ENCODE measurements at places on chromosomes 2 and 18. TPM values are rescaled to one million over a fixed set of nuclear protein-coding genes. Genes with fewer than 3 reads are reported as not detected.
A peak's percentile ranks its signal among the peaks of the same experiment; 100 is the strongest.

DNA sequence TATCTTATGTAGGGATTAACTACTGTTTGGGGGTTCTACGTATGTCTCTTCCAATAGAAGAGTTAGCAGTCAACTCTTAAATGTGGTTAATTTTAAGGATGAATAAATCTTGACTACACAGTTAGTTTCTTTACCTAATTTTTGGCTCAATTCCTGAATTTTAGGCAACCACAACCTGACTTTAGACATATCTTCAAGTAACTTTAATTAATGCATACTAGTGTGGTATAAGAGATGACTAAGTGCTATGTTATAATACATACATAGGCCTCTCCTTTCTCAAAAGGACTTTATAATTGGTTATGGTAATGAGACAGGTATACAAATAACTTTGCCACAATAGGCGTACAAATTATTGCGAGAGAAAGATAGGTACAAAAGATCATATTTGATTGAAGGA is 312.0 kb downstream of the IRS1 start:
- H3K36me3 ChIP-seq: no peaks in the 10 kb centered on the region
- no peak overlapping the region for H3K27ac ChIP-seq
- no peaks in the 10 kb centered on the region for H3K27me3 ChIP-seq

GRCh38 chr18:9210966-9211365 is 74.4 kb downstream of the ANKRD12 start:
- H3K36me3 ChIP-seq: peaks cover under 1% of the 10 kb centered on the region
- H3K27me3 ChIP-seq: no peaks in the 10 kb centered on the region
- no peak overlapping the region for H3K4me3 ChIP-seq
- no peak for DNase-seq

DNA sequence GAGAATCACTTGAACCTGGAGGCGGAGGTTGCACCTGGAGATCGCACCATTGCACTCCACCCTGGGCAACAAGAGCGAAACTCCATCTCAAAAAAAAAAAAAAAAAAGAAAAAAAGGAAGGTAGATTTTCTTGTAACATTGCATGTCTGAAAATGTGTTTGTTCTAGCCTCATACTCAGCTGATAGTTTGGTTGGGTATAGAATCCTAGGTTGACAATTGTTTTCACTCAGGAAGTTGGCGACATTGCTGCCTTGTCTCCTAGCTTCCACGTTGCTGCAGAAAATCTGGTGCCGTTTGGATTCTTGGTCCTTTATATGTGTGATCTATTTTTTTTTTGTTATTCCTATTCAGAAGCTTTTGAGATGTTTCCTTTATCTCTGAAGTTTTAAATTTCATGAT is 4.7 kb downstream of the ING5 start:
- peaks cover 8% of the 10 kb centered on the region for H3K4me1 ChIP-seq
- no peaks in the 10 kb centered on the region for H3K27me3 ChIP-seq
- H3K4me3 ChIP-seq: no peak overlapping the region
- peaks cover 42% of the 10 kb centered on the region for H3K36me3 ChIP-seq
- no peak overlapping the region for H3K27ac ChIP-seq

DNA sequence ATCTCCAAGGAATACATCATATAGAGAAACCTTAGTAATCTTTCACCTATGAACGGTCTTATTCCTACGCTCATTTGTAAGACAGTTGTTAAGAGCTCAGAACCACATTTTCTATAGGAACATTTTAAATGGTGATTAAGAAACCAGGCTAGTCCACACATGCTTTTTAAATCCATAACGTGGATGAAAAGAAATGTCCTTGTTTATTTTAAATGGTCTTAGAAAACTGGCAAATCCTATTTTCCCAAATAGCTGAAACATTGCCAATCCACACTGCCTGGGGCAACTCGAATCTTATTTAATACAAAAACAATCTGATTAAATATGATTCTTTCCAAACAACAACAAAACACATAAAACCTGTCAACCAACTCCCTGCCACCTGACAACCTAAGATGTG is 23.7 kb downstream of the METTL8 start:
- peaks cover 3% of the 10 kb centered on the region for H3K4me1 ChIP-seq
- no peak overlapping the region for H3K4me3 ChIP-seq
- no peak for DNase-seq

DNA sequence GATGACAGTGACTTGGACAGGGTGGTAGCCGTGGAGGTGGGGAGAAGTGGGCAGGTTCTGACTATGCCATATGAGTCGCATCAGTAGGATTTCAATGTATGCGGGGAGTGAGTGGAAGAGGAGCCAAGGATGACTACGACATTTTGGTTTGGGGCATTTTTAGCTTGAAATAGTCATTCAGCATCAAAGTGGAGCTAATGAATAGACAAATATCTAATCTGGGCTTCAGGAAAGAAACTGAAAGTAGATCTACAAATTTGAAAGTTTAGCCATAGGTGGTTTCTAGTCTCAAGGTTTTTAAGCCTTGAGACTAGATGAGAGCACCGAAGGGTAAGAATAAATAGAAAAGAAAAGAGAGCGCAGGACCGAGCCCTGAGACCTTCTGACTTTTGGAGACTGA is 58.3 kb downstream of the FEZ2 start:
- no peak overlapping the region for H3K4me3 ChIP-seq
- peaks cover 22% of the 10 kb centered on the region for H3K4me1 ChIP-seq
- no peaks in the 10 kb centered on the region for H3K27me3 ChIP-seq
- DNase-seq: no peak
- H3K27ac ChIP-seq: no peak overlapping the region
- peaks cover 19% of the 10 kb centered on the region for H3K36me3 ChIP-seq

GRCh38 chr2:192203876-192204275 is 9.1 kb upstream of the TMEFF2 start:
- H3K27ac ChIP-seq: no peak overlapping the region
- H3K27me3 ChIP-seq: no peaks in the 10 kb centered on the region
- no peak for DNase-seq
- H3K36me3 ChIP-seq: no peaks in the 10 kb centered on the region

DNA sequence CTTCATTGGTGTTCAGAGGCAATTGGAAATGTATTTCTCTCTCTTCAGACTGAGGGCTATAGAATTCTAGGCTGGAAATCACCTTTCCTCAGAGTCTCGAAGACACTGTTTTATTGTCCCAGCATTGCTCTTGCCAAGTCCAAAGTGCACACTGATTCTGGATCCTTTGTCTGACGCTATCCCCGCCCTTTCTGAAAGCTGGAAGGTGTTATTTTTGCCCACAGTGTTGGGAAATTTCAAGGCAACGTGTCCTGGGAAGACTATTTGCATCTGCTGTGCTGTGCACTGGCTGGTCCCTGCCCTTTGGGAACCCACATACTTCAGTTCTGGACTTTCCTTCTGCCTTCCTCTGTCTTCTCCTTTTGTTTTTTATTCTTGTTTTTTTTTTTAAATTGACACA is 190.8 kb downstream of the SH3BP4 start:
- no peaks in the 10 kb centered on the region for H3K4me1 ChIP-seq
- H3K27me3 ChIP-seq: no peaks in the 10 kb centered on the region
- H3K4me3 ChIP-seq: no peak overlapping the region
- H3K36me3 ChIP-seq: no peaks in the 10 kb centered on the region

- no peak for DNase-seq
- no peaks in the 10 kb centered on the region for H3K36me3 ChIP-seq
- H3K27ac ChIP-seq: peak overlapping the region; percentile 3
- H3K27me3 ChIP-seq: no peaks in the 10 kb centered on the region
Observed at GRCh38 chr2:30222636-30223360, 8.5 kb upstream of the LBH start.

DNA sequence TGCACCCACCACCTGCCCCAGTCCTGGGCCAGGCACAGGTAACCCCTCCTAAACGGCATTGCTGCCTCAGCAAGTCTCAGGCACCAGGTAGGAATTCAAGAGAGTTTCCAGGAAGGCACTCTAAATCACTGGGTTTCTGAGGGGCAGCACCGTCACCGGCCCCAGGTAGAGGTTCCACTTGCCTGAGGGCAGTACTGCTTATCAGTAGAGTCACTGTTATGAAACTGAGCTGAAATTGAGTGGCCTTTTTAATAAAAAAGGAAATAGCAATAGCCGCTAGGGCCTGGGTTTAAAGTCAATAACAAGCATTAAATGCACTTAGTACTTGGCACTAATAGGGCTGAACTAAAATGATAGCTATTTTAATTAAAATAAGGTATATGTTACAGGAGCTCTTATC is 653.7 kb downstream of the METTL4 start:
- no peaks in the 10 kb centered on the region for H3K4me1 ChIP-seq
- no peaks in the 10 kb centered on the region for H3K27me3 ChIP-seq
- H3K36me3 ChIP-seq: no peaks in the 10 kb centered on the region
- no peak overlapping the region for H3K4me3 ChIP-seq
- H3K27ac ChIP-seq: no peak overlapping the region

GRCh38 chr2:150610670-150611279 is 123.3 kb upstream of the RND3 start:
- no peak overlapping the region for H3K27ac ChIP-seq
- H3K4me3 ChIP-seq: no peak overlapping the region
- H3K27me3 ChIP-seq: no peaks in the 10 kb centered on the region
- DNase-seq: no peak

DNA sequence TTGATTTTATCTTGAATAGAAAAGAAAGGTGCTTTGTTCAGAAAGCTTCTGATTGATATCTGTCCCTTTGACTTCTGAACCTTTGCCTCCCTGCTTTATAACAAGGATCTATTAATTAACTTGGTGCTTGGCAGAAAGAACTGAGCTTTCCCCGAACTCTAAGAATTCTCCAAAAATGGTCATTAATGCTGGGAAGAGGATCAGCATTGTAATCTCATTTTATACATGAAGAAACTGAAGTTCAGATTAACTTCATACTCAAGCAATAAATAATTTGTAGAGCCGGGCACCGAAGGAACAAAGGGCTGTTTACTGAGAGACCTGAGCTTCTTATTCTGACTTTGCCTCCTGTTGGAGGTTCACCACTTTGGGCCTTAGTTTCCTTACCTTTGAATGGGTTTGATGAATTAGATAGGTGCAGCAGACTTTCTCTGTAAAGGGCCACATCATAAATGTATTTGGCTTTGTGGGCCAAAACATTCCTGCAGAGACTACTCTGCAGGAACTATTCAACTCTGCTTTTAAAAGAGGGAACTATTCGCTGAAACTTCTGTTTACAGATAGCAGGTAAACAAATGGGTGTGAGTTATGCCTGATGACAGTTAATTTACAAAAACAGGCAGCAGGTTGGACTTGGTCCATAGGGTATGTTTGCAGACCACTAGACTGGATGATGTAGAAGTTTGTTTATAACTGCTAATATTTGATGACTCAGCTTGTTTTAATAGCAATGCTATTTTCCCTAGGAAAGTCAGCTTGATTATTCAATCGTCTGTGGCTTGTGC is 272.9 kb downstream of the TGIF1 start:
- no peak overlapping the region for H3K4me3 ChIP-seq
- no peaks in the 10 kb centered on the region for H3K27me3 ChIP-seq
- no peak overlapping the region for H3K27ac ChIP-seq
- no peaks in the 10 kb centered on the region for H3K4me1 ChIP-seq
- H3K36me3 ChIP-seq: no peaks in the 10 kb centered on the region
- DNase-seq: no peak

GRCh38 chr2:152347076-152347475 is 12.1 kb downstream of the FMNL2 start:
- H3K36me3 ChIP-seq: no peaks in the 10 kb centered on the region
- H3K4me1 ChIP-seq: no peaks in the 10 kb centered on the region
- no peaks in the 10 kb centered on the region for H3K27me3 ChIP-seq

- no peaks in the 10 kb centered on the region for H3K27me3 ChIP-seq
- no peak overlapping the region for H3K4me3 ChIP-seq
- no peaks in the 10 kb centered on the region for H3K36me3 ChIP-seq
- H3K27ac ChIP-seq: no peak overlapping the region
- peaks cover 12% of the 10 kb centered on the region for H3K4me1 ChIP-seq
Observed at GRCh38 chr18:79405019-79405780, 9.5 kb downstream of the NFATC1 start.

DNA sequence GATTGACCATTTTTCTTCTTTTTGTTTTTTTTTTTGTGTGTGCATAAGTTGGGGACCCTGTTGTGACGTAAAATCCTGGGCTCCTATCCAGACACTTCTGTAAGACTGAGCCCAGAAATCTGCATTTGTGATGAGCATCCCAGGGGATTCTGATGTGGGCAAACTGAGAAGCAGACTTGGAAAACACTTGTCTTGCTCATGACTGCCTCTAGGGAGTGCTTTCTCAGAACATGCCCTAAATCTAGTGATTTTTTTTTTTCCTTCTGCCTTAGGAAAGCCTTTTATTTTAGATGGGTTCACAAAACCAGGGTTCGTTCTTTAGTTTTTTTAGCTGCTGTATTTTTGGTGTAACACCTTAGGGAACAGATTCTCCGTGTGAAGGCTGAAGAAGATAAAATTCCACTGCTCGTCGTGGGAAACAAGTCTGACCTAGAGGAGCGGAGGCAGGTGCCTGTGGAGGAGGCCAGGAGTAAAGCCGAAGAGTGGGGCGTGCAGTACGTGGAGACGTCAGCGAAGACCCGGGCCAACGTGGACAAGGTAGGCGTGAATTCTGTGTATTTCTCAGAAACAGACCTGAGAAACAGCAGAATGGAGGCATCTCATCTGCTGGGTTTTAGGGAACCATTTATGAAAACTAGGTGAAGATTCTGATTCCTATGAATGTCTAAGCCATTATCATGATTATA is 36.7 kb downstream of the RALB start:
- no peak for DNase-seq
- H3K4me1 ChIP-seq: no peaks in the 10 kb centered on the region
- no peak overlapping the region for H3K27ac ChIP-seq
- peaks cover 8% of the 10 kb centered on the region for H3K36me3 ChIP-seq
- H3K4me3 ChIP-seq: no peak overlapping the region

- no peak overlapping the region for H3K4me3 ChIP-seq
- H3K27me3 ChIP-seq: no peaks in the 10 kb centered on the region
- H3K27ac ChIP-seq: no peak overlapping the region
- no peak for DNase-seq
- H3K36me3 ChIP-seq: no peaks in the 10 kb centered on the region
- H3K4me1 ChIP-seq: no peaks in the 10 kb centered on the region
Observed at GRCh38 chr2:238971318-238972145, 123.6 kb downstream of the TWIST2 start.

- no peaks in the 10 kb centered on the region for H3K36me3 ChIP-seq
- no peaks in the 10 kb centered on the region for H3K27me3 ChIP-seq
- no peak overlapping the region for H3K27ac ChIP-seq
- no peak for DNase-seq
- H3K4me3 ChIP-seq: no peak overlapping the region
- no peaks in the 10 kb centered on the region for H3K4me1 ChIP-seq
Observed at GRCh38 chr2:200042944-200043343, 87.6 kb downstream of the MAIP1 start.

DNA sequence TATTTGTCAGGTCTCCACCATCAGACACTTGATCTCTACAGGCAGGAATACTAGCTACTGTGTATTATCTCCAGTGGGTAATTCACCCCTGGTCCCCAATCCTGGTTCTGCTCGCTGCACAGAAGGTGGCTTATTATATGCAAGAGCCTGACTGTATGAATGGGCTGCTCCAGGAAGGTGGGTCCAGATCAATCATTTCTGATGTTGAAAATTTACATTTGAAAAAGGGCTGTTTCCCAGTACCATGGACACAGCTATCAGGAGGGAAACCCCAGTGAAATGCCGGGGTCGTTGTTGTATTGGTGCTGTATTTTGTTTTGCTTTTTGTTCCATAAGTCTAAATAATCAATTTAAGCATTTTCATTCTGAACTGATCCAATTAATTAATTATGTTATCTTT is 367.6 kb downstream of the RND3 start:
- H3K27me3 ChIP-seq: no peaks in the 10 kb centered on the region
- H3K27ac ChIP-seq: no peak overlapping the region
- H3K4me3 ChIP-seq: no peak overlapping the region

The SCN7A gene
- total RNA-seq: 3.0 TPM

The MGAT4A gene
- 80.8 TPM for total RNA-seq

The INHBB gene
- 2.8 TPM for total RNA-seq
